ENCODE measurements at places on chromosomes 5 and 9.

GRCh38 chr9:17580119-17580518 lies 1.3 kb downstream of the SH3GL2 start:
- DNase-seq = no peak

DNA sequence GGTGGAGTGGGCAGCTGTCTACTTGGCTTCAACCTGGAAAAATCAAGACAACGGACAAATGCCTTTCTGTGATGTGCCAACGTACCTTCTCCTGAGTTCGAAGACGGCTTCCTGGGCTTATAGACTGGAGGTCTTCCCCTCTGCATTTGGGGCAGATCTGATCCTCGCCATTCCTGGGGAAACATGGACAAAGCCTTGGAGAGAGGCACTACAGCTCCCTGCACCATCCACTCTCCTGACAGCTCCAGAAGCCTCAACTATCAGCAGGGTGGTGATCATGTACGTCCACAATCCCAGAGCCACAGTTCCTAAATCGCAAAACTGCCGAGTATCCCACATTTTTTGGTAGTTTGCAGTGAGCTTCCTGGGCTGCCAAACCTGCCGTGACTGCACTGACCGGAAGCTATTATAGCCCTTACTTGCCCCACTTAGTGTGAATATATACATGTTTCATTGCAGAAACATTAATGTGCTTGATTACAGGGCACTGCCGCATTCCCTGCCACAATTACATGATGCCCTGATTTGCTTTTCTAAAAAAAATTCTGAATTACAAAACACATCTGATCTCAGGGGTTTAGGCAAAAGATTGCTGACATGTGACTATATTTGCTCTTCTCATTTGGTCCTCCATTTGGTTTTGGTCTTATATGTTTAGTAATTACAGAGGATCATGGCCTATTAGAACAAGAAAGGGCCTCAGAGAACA lies 2.8 kb downstream of the TRAF1 start:
- no peak for DNase-seq

GRCh38 chr5:110544603-110545002 lies 181.9 kb downstream of the TMEM232 start:
- DNase-seq = no peak

DNA sequence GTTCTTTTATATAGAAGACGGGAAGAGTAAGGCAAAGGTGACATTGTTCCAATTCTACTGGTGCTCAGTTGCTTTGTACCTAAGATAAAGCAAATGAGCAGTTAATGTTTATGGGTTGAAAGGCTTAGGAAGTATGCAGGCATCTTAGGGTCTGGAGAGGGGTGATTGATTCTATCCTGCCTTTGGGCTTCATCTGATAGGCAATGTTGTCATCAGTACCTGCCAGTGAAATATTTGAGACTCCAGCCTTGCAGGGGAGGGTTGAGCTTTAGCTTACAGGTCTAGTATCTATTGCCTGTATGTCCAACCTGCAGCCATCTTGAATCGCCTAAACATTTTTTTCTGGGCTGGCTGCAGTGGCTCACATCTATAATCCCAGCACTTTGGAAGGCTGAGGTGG lies 13.8 kb upstream of the CTSV start:
- DNase-seq = no peak

- no peak for DNase-seq
These were observed 70.5 kb downstream of the CYFIP2 start for GRCh38 chr5:157336423-157336744.

- no peak for DNase-seq
These were observed 58.7 kb downstream of the NXNL2 start for GRCh38 chr9:88593537-88594185.

DNA sequence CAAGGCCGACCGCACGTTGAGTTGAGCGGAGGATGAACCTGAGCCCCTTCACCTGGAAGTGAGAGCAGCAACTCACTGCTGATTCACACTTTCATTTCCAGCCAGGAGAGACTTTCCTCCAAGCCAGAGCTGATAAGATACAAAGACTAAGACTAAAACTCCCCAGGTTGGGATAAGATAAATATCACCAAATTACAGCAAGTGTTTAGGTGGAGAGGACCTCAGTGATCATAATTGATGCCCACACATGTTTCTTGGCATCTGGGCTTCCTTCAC lies 6.4 kb upstream of the NKD2 start:
- DNase-seq = no peak
